Muscle of arm (tissue), 14 donors: ENCODE measurements at places on chromosomes 5 and 9. TPM values are rescaled to one million over a fixed set of nuclear protein-coding genes. Genes with fewer than 3 reads are reported as not detected.

The AK1 gene
- 983 TPM for polyA plus RNA-seq

The MYMK gene
- polyA plus RNA-seq: 57.8 TPM

The FOXB2 gene
- polyA plus RNA-seq: not detected

The SPATA31E1 gene
- polyA plus RNA-seq: not detected

The CDH9 gene
- polyA plus RNA-seq: not detected

DNA sequence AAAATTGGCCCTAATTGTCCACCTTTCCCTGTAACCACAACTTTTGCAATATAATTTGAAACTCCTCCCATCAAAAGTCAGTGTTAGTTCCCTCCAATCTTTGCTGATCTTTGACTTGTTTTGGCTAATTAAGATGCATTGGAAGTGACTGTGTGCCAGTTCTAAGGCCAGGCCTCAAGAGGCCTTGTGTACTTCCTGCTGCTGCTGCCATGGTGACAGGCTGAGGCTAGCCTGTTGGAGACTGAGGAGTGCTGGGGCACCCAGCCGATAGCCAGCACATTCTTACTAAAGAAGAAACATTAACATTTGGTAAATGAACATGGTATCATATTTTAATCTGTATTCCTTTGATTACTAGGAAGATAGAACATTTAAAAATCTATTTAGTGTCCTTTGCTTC lies 86.5 kb downstream of the SREK1 start:
- DNase-seq: no peak

- no peak for DNase-seq
Observed at GRCh38 chr5:168365581-168366081, 74.2 kb downstream of the WWC1 start.

DNA sequence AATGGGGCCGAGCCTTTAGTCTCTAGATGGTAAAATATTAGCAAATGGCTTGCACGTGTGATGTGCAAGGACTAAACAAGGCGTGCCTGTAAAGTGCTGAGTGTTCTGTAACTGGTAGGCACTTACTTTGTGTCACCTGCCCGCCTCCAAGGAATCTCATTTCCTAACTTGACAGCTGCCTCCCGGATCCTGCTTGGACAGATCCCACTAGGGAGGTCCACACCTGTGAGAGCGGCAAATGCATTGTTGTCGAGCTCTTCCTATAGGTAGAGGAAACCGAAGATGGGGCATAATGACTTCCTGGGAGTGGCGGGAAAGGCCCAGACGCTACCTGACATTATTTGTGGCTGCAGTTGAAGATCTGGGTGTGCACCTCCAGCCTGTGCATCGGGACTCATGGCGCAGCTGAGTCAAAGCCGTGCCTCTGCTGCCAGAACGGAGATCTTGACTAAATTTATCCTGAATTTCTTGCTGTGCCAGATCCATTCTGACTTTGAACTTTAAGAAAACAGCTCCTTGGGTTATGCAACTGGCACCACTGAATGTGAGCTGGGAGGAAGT lies 79.8 kb downstream of the TENT4A start:
- DNase-seq: no peak

GRCh38 chr5:1564182-1564748 lies 40.5 kb upstream of the LPCAT1 start:
- no peak for DNase-seq

- no peak for DNase-seq
Observed at GRCh38 chr5:172545291-172545801, 91.0 kb upstream of the SH3PXD2B start.

DNA sequence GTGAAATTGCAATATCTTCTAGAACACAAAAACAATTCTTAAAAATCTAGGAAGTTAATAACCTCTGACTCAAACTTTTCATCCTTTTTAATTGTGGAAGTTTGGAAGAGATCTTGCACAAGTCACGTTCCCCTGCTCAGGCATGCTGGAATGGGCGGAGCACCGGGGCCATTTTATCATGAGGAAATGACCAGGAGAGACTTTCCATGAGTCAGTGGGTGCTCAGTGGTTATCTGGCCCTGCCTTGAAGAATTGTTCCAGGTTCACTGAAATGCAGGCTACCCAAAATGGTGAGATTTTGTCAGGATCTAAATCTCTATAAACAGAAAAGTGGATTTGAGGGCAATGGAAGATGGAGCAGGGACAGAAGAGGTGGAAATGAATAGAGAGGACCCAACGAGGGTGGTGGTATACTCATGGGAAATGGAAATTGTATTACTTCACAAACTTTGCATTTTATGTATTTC lies 61.2 kb downstream of the FYB1 start:
- DNase-seq: no peak

- no peak for DNase-seq
Observed at GRCh38 chr9:77750284-77750683, 102.2 kb upstream of the GNA14 start.

GRCh38 chr5:157045601-157046000 lies 13.3 kb downstream of the HAVCR1 start:
- no peak for DNase-seq
